GM23338 (cell line): ENCODE measurements at places on chromosomes 4 and X. TPM values are rescaled to one million over a fixed set of nuclear protein-coding genes. Genes with fewer than 3 reads are reported as not detected.
A peak's percentile ranks its signal among the peaks of the same experiment; 100 is the strongest.

DNA sequence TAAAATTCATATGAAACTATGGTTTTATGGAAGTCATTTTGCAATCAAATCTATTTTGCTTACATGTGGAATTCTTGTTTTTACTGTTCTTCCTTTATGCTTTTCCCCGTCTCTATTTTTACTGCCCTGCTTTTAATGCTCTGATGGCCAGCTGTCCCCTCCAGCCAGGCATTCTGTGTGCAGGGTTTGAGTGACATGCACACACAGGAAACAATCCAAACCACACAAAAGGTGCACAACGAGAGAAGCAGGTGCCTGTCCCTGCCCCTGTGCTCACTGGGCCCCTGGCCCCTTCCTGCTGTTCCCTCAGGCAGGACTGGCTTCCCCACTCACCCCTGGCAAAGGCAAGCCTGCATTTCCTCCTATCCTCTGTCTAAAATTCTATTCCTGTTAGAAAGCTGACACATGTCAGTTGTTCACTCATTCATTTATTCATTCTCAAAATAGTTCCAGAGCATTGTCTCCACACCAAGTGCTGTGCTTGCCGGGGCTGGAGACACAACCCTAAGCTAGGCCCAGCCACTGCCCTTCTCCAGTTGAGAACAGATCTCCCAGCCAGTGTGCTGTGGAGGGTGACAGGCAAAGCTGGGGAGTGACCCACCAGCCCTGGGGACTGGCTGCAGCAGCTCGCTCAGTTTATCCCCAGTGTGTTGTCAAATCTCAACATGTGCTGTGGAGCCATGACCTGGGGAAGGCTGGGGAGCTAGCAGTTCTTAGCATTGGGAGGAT lies 346.3 kb downstream of the FBXW7 start:
- no peak for DNase-seq

DNA sequence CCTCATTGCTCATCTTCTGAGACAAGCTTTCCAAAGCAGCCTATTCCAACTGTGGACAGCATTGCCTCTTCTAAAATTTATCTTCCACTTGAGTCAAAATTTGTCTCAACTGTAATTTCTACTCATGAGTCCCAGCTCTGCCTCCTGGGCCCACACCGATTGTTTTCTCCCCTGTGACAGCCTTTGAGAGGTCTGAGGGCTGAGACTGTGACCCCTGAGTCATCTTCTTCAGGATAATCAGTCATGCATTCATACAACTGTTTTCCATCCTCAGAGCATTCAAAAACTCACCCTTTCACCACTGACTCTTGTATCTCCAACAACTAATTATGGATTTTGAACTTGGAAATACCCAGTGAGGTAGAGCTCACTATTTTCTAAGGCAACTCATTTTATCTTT lies 228.1 kb downstream of the EDA2R start:
- no peak for DNase-seq

DNA sequence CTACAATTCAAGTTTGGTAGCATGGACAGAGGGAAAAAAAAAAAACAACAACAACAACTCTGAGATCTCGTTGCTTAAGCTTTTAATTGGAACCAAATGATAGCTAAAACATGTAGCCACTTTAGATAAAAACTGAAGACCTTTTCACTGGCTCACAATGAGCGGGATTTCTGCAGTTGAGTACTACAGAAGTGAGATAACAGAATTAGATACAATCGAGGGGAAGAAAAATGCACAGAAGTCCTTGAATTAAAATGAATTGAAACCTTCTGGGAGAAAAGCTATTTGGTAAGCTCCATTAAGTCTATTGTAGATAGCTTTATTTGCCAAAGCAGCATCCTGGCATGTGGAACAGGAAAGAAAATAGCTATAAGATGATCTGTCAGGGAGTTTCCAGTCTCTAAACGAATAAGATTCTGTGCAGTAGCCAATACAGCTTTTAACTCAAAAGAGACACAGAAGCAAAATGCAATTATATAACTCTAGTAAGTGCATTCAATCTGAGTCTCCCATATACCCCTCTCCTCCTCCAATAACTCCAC lies 248.5 kb downstream of the ENOX2 start:
- DNase-seq, result no peak

DNA sequence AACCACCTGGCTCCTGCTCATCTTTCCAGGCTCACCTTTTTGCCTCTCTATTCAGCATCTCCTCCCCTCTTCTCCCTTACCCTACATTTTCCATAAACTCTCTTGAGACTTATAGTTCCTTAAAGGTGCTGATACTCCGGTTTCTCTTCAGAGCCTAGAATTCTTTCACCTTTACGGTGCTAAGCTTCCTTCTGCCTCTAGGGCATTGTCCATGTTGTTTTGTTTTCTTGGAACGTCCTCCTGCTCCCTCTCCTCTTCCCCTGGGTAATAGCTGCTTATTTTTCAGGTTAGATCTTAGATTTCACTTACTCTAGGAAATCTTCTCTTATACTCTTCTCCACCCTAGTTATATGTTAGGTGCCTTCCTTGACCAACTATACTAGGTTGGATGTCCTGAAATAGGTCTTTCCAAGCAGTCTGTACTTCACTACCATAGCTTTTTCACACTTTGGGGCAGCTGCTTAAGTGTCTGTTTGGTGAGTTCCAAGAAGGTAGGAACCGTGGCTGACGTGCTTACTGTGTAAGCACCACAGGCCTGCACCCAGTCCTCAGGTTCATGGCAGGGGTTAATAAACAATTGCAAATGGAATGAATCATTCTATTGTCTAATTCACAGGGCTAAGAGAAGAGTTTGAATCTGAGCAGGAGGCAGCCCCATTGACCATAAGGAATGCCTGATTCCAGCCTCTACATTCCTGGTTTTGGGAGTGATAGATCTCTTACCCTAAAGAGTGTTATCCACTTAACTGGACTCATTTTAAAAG lies 227.5 kb downstream of the MGST2 start:
- DNase-seq, result peak; percentile 39

Gene CHIC2
- 18.3 and 21.1 TPM in 2 replicates for total RNA-seq

Gene XAGE2
- not detected in 2 replicates for total RNA-seq

Gene SAGE1
- total RNA-seq, result 0.19 TPM in 1 of 2 replicates, not detected in the other
